T-helper 17 cell (primary cell): ENCODE measurements at places on chromosomes 6 and 20.

GRCh38 chr20:45445805-45446562, 23.6 kb upstream of the WFDC2 start:
- no peak for DNase-seq

DNA sequence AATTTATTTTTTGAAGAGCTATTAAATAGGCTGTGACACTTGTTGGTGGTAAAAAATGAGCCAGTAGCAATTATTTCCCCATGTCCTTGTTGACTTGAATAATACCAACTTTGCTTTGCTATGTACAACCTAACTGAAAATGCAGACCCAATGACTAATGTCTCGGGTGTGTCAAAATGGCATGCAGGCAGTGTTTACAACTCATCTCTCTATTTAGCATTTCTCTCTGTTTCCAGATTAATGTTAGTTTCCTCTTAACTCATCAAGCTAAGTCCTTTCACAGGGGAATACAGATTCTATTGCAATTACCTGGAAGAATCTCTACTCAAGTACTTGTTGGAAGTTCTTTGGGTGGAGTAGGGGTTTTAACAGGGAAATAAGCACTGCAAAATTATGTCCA, 504.4 kb downstream of the BCKDHB start:
- DNase-seq: no peak

- no peak for DNase-seq
Observed at GRCh38 chr6:148855744-148856143, 108.9 kb downstream of the UST start.

DNA sequence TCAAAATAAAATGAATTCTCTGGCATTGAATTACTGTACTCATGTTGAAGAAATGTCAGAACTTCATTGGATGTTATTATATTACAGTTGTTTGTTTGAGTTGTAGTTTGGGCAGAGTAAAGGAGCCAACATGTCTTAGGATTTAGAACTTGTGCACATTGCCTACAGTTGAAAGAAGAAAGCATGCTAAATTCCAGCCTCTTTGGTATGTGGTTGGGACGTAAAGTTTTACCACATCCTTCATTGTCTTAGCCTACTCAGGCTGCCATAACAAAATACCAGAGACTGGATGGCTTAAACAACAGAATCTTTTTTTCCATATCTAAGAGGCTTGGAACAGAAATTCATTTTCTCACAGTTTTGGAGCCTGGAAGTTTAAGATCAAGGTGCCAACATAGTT, 42.4 kb downstream of the HFE start:
- DNase-seq: no peak

GRCh38 chr6:98927534-98927933, 20.2 kb downstream of the FBXL4 start:
- no peak for DNase-seq

DNA sequence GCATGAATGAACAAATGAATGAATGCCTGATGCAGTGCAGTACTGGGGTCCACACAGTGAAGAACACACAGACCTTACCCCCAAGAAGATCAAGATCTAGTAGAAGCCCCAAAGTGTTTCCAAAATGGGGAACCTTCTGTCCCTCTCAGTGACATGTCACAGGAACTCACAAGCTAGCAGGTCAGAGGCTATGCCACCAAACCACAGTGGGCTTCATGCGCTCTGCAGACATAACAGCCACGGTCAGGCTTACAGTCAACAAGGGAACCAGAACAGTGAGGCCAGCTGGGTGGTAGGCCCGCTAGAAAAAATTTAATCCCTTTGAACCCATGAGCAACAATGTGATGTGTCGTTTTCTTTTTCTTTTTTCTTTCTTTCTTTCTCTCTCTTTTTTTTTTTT, 20.2 kb upstream of the ARFGEF2 start:
- DNase-seq: no peak

- no peak for DNase-seq
Observed at GRCh38 chr6:133854364-133855275, 34.3 kb upstream of the TCF21 start.

- no peak for DNase-seq
Observed at GRCh38 chr20:10613911-10614310, 59.9 kb downstream of the JAG1 start.

DNA sequence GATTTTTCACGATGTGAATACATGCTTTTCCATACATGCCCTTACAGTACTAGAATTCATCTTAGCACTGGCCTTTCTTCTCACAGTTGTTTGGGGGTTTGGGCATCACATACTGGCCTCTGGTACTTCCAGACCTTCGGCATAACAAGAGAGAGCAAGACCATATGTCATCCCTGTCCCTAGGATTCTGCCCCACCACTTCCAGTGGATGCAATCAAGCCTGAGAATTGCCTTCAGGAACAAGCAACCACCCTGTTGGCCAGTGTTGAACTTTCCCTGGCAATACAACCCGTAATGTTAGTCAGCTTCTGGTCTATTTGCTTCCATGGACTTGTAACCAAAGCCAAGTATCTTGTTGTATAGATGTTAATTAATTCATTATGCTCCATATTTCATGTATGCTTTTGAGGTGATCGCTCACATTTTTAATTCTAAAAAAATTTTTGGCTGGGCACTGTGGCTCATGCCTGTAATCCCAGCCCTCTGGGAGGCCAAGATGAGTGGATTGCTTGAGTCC, 15.4 kb upstream of the SLPI start:
- DNase-seq: no peak

DNA sequence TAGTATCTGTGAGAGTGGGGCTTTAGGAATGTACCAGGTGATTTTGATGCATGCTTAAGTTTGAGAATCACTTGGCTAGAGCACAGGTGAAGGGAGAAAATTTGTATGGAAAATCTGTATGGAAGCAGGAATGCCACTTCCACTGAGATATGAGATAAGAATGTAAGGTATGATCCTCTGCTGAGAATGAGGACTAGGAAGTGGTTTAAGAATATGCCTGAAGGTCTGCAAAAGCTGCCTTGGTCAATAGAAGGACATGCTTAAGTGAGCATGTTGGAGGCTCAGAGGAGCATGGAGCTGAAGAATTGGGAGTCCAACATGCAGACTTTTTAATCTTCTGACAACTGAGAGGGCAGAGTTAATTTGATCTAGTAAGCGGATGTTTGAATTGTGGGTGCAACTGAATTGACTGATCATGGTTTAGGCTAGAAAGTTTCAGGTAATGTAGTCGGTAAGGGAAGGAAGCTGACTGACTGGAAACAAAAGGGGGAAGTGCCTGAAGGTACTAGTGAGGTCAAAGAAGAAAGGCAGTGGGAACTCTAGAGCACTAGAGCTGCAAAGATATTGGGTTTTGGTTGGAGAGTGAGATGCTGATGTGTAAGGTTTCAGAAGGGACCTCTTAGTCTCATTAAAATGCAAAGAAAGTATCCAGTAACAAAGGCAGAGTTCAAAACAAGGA, 28.6 kb upstream of the NOTCH4 start:
- DNase-seq: no peak

- no peak for DNase-seq
Observed at GRCh38 chr6:85685713-85686112, 43.0 kb upstream of the SYNCRIP start.

- no peak for DNase-seq
Observed at GRCh38 chr6:155235087-155235486, 28.7 kb upstream of the CLDN20 start.

GRCh38 chr6:35354361-35355135, 12.2 kb downstream of the PPARD start:
- no peak for DNase-seq

GRCh38 chr6:3389390-3390167, 67.3 kb downstream of the SLC22A23 start:
- DNase-seq: no peak

DNA sequence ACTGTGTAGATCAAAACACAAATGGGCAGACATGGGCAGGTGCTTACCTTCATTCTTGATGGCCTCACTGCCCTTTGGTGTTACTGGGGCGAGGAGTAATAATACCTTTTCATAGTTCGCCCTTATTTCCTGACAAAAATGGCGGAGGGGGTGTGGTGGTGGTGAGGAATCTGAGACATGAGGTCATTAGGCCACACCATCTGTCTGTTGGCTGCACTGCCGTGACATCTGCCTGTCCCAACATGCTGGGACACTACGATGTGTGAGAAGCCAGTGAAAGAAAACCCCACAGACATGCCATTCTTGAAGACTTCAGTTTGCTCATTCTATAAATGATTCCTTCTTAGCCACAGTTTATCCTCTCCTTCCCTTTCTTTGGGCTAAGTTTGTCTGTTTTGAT, 13.4 kb upstream of the MAPRE1 start:
- no peak for DNase-seq

- DNase-seq: no peak
Observed at GRCh38 chr6:129539032-129539431, 170.9 kb downstream of the ARHGAP18 start.

DNA sequence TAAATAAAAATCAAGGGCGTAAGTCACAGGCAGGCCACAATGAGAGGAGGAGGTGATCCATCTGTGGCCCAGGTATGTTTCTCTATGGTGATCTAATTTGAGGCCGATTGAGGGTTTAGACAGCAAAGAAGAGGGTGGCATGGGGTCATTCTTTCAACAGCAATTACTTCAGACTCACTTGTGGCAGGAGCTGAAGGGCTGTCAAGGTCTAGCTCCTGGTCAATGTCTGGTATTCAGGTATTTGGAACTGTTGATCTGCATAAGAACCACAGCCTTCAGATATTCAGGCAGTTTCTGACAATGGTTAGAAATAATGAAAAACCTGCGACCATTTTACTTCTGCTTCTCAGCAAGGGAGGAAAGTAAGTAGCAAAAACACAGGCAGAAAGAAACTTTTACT, 259.6 kb downstream of the FOXC1 start:
- DNase-seq: no peak

DNA sequence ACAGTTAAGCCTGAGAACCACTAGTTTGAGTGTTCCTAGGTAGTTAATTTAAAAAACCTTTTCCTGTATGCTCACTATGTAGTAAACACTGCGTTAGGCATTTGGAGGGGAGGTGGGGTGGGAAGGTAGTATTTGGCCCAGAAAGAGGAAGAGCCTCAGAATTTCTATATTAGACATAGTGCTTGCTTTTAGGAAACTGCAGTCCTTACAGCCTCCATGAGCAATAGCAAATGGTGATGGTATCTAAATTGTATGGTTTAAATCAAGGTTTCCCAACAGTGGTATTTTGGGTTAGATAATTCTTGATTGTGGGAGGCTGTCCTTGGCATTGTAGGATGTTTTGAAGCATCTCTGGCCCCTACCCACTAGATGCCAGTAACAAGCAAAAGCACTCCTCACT, 61.5 kb upstream of the RIPOR2 start:
- no peak for DNase-seq

DNA sequence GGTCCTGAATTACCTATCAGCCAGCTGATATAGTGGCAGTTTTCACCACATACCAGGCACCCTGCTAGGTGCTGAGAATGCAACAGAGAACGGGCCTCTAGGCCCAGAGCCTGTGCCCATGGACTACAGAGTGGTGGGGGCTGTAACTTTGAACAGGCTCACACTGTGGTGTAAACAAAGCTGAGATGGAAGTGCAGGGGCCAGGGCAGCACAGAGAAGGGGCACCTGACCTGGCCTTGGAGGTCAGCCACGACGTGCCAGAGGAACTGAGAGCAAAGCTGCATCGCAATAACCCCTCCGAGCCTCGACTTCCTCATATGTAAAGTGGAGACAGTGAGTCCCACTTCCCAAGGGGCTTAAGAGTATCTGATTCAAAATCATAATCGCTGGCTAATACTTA, 105.8 kb downstream of the MAFB start:
- DNase-seq: no peak
